ENCODE measurements at places on chromosomes 7 and 10.

DNA sequence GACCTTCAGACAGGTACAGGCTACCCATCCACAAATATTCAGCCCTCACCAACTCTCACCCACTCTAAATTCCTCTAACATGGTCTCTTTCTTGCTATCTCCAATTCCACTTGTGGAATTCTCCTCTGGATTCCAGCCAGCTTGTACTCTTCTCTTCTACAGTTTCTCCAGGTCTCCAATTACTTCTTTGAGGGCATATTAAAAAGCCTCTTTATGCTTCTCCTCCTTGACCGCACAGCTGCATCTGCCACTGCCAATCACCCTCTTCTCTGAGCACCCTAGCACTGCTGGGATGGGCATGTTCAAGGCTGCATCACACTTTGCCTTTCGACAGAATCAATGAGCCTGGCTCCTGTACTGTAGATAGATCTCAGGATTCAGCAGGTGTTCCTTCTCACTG, 101.5 kb upstream of the ANKRD1 start:
- peak; percentile 20 for DNase-seq

GRCh38 chr10:86756511-86757112, at the start of gene BMPR1A:
Gene BMPR1A, plus strand, starts transcription at chr10:86756619. Its CDS starts 119,400 bp downstream, at chr10:86876019.
- DNase-seq: no peak

- DNase-seq: no peak
Observed at GRCh38 chr10:62036186-62037081, 134.9 kb downstream of the ARID5B start.

- DNase-seq: no peak
Observed at GRCh38 chr10:19658622-19659233, 157.5 kb upstream of the PLXDC2 start.

- DNase-seq: no peak
Observed at GRCh38 chr10:88100281-88100680, 236.9 kb downstream of the PTEN start.

DNA sequence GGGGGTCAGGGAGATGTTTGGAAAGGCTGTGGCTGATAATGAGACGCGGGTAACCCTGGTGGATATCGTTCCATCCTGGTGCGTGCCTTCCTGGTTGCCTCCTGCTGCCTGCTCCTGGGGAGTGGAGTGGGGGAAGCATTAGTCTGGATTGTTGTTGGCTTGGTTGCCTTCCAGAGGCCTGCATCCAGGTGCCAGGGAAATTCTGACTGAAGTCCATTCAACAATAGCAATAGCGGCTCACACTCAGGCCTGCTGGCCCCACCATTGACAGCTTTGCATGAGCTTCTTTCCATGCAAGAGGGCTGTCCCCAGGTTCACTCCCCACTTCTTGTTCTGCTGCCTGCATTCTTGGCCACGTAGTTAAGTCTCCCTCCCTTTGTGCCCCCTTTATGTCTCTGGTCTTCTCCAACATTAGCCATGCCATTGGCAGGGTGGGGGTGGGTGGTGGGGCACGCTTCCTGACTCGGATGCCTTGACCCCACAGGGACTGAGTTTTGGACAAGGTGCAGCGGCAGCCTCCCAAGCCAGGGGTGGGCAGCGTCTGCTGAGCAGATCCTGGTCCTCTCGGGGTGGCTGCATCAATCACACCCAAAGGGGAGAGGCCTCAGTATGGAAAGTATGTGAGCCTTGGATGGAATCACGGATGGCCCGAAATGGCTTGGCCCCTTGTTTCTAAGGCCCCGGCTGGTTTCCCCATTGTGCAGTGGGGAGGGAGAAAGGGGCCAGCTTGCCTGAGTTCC, 150.2 kb downstream of the GRK5 start:
- DNase-seq: no peak

DNA sequence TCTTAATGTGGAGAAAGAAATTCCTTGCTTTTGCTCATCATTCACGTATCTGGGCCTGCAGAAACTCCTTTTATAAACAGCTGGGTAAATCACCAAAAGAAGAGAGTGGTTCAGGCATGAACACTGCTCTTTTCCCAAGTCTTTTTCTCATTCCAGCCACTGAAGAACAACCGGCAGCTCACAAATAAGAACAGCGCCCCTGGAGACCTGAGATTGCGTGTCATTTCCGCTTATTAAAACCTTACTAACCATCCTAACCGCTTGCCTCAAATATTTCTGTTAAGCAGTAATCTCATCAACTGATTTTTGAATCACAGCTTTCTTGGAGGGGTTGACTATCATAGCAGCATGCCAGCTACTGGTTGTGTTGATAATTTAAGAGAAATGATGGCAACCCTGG, 213.0 kb upstream of the PLXNA4 start:
- DNase-seq: no peak

DNA sequence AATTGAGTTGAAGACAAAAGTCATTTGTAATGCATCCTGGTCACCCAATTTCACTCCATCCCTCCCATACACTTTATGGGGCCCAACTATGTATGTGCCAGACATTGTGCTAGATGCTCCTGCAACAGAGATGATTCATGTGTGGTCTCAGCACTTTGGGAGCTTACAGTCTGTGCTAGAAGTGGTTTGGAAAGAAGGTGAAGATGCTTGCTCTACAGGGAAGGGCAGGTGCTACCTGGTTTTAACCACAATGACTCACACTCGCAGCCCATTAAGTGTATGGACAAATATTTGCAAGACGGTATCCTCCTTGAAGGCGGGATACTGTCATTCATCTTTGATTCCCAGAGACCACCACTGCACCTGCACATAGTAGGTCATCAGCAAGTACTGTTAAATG, 257.6 kb downstream of the OTUD1 start:
- no peak for DNase-seq

- DNase-seq: no peak
Observed at GRCh38 chr10:69455006-69455763, 3.9 kb downstream of the TSPAN15 start.

DNA sequence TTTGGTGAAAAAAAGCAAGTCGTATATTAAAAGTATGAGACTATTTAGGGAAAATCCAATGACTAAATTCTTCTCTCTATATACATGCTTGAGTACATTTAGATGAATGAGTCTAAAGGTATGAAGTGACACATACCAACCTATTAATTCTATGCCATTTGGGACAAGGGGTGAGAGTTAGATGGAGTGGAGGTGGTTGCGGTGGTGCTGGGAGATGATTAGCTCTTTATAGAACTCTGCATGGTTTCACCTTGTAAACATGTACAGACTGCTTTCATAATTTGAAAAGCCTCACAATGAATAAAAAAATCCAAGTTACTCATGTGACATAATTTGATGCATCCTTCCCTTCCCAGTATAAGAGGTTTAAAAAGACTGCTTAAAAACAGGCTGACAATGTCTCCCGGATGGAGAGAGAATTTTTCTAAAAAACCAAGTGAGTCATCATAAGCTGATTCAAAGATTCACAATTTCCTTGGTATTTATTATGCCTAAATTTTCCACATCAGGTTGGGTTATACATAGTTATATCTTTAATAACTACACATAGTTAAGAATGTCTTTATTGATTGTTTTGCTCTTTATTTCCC, 572.8 kb downstream of the REEP3 start:
- no peak for DNase-seq

DNA sequence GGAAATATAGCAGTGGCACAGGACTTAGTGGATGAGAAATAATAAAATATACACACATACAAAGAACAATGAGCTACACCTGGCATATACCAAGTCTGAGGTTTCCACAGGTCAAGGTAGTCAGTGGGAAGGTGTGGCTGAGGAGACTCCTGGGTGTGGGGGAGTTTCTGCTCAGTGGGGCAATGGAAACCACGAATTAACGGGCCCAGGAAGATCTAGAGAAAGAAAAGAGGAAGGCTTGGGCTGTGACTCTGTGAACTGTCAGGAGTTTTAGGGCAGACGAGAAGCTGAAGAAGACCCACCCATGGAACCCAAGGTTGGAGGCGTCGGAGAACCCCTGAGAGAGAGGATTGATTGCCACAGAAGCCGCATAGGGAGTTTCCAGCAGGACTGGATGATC, 196.5 kb downstream of the HERPUD2 start:
- DNase-seq: no peak

- DNase-seq: no peak
Observed at GRCh38 chr10:1074052-1074747, 18.0 kb downstream of the WDR37 start.

DNA sequence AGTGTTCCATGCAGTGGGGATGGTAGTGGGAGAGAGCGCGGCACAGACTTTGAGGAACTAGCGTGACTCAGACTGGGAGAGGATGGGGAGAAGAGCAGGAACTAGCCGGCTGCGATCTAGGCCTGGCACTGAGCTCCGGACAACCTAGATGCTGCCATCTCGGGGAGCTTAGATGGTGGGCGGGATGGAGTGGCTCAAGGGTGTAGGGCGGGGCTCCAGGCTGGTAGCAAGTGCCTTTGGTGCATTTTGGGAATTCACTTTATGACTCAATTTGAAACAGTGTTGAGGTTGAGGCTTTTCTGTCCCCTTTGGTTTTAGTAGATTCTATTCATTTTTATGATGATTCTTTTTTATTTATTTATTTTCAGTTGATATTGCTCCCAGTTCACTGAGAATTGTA, 185.3 kb upstream of the GPR26 start:
- no peak for DNase-seq

GRCh38 chr7:67858931-67859330, 862.3 kb downstream of the TYW1 start:
- no peak for DNase-seq

GRCh38 chr10:12238821-12239220, 42.8 kb downstream of the CDC123 start:
- DNase-seq: no peak

- peak; percentile 63 for DNase-seq
Observed at GRCh38 chr7:94336009-94336408, 58.7 kb upstream of the COL1A2 start.

DNA sequence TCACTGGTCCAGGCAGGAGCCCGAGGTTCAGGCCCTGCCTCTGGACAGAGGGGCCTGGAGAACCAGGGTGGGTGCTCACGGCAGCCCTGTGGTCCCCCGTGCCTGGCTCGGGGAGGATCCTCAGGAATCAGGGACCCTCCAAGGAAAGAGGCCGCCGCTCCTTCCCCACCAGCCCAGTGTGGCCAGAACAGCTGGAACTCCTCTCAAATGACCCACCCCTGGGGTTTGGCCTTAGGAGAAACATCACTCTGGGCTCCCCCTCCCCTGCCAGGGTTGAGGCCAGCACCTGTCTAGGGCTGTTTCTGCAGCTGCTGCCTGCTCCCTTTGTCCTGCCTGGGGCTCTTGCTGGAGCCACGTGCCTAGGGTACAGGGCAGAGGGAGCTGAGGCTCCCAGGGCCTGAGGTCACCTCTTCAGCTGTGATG, 161.0 kb downstream of the RNF216 start:
- no peak for DNase-seq

DNA sequence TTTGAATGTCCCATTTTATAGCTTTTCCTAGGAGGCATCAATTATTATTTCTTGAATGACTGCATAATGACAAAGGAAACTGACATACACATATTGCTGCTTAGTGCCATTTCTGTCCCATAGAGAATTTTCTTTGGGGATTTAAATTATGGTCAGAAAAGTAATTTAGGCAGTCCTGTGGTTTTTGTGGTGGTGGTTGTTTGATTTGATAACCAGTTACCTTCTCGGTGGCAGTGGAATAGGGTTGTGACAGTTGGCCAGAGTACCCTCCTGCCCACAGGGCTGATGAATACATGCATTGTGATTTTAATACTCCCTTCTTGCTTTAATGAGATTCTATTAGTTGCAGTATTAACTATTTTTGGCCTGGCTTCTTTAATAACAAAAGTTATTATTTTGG, 6.6 kb upstream of the SGCE start:
- DNase-seq: no peak

- peak; percentile 20 for DNase-seq
Observed at GRCh38 chr10:24617771-24618396, 105.8 kb downstream of the ARHGAP21 start.

GRCh38 chr7:134920026-134920753, 66.1 kb upstream of the AGBL3 start:
- DNase-seq: peak; percentile 78

DNA sequence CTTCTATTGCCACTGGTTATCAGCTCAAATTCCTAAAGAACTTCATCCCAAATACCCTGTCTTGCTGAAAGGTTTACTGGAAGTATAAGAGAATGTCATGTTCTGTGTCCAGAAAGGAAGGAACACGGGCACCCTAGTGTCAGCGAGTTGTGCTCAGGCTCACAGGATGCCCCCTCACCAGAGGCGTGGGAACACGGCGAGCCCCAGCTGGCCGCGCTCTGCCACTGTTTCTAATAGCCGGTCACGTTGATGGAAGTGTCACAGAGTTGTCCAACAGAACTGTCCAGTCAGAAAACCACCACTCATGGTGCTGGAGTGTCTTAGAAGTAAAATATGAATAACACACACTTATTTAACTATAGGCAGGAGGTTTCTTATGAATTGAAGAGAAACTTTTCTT, 72.8 kb downstream of the FIGNL1 start:
- DNase-seq: no peak

- DNase-seq: no peak
Observed at GRCh38 chr10:24434961-24435360, 226.0 kb downstream of the KIAA1217 start.

DNA sequence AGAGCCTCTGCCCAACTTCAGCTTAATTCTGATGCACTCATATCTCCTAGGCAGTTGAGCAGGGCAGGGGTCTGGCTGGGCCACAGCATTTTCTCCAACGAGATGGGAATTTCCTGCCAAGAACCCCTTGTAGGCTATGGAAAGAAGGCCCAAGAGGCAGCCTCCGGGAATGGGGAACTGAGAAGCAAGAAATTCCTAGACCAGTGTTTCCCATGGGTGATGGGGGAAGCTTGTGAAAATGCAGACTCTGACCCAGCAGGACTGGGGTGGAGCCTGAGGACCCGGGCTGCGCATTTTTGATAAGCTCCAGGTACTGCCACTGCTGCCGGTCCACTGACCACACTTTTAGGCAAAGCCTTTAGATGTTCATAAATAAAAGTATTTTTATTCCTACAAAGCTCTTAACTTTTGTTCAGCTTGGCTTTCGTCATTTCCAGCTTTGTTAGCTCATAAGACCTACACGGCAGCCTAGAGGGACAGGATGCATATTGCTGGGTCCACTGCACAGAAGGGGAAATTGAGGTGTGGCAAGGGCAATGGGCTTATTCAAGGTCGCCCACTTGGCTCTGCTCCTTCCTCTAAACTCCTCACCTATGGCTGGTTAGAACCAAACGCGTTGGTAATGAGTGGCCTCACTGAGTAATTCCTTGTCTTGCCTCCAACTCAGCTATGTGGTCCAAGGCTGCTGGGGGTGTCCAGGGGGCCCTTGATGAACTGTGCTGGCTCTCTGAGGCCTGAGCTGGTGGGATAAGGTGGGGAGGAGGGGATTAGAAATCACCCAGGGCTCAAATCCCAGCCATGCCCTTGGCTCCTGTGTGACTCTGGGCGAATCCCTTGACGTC, 29.5 kb downstream of the ZCCHC24 start:
- DNase-seq: no peak

GRCh38 chr7:112015146-112015545, 191.1 kb downstream of the DOCK4 start:
- DNase-seq: no peak

- DNase-seq: no peak
Observed at GRCh38 chr10:94344522-94345122, 18.1 kb downstream of the NOC3L start.

DNA sequence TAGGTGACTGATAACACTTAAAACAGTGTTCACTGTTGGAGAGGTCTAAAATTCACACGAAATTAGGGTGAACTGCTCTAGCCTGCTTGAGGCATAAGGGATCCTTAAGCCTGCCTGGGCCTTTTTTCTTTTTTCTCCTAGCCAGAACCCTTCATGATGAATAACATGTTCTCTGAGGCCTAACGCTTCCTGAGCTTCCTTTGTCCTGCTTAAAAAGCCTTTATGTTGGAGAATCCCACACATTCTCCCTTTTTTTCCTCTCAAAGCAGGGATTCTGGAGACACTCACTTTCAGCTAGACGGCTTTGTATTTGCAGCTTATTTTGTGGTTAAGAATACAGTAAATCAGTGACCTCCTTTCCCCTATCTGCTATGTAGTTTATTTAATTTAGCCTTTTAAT, 354.7 kb upstream of the PHF14 start:
- DNase-seq: no peak

Measured in COLO829 (cell line).